Upper lobe of right lung (tissue), 1 donor: ENCODE measurements at places on chromosomes 7 and 10. TPM values are rescaled to one million over a fixed set of nuclear protein-coding genes. Genes with fewer than 3 reads are reported as not detected.

DNA sequence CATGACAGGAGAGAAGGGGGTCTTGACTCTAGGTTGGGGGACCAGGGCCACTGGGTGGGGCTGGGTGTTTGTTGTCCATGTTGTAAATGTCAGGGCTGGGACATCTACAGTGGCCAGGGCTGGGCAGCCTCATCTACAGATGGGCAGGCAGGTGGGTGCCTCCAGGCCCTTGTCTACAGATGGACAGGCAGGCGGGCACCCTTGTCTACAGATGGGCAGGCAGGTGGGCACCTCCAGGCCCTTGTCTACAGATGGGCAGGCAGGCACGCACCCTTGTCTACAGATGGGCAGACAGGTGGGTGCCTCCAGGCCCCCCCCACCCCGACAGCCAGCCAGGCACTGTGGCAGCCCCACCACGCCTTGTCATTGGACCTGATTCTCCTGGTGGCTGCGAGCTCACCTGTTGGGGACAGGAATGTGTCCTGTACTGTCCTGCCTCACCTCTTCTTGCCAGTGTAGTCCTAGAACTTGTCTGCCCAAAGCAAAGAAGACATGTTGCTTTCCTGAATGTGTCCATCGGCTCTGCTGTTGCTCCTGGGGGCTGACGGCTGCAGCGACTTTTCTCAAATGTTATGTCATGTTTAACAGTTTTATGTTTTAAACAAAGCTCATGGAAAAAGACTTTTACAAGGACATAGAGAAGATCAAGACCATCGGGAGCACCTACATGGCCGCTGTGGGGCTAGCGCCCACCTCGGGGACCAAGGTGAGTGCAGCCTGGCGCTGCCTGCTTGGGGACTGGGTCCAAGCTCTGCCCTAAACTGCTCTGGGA, 129.9 kb downstream of the ADCY1 start:
- DNase-seq: peak; percentile 35

COA1 gene
- total RNA-seq: 47.9 TPM

DNA sequence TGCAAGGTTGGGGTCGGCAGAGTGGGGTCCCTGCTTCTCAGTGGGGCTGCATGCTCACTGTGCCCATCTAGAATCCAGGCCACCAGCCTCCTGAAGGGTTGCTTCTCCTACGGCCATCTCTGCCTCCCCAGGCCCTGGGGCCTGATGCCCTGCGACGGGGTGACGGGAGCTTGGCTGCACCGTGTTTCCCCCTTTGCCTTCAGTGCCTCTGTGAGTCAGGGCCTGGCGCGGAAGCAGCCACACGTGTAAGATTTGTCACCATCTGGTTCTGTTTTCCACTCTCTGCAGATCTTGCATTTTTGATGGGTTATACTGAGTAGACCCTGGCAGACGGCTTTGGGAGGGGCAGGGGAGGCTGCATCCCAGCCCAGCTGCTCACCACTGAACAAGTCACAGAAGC, 7.2 kb downstream of the ADAMTS14 start:
- no peak for DNase-seq

LRRD1 gene
- not detected for total RNA-seq

DNA sequence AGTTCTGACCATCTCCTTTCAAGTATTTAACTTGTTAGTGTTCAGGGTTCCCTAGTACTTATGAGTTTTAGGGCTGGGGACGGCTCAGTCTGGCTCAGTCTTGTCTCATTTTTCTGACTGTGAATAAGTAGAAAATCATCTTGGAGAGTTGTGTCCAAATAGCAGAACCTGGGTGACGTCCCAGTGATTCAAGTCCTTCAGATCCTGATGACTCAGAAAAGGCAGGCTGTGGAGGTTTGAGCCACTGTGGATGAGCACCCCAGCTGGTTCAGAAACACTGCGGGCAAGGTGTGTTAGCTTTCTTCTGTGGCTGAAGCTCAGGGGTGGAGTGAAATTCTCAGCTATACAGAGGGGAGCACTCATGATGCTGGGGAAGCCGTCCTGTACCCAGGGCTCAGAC, 154.4 kb upstream of the NPY start:
- no peak for DNase-seq

GRID2IP gene
- total RNA-seq: 0.46 TPM
